Central memory CD8-positive, alpha-beta T cell (primary cell): ENCODE measurements at places on chromosomes 2 and 18.

GRCh38 chr2:214649440-214650205, 159.9 kb downstream of the BARD1 start:
- H3K36me3 ChIP-seq = no peaks in the 10 kb centered on the region
- peaks cover 17% of the 10 kb centered on the region for H3K27me3 ChIP-seq
- no peak overlapping the region for H3K27ac ChIP-seq
- H3K4me1 ChIP-seq = no peaks in the 10 kb centered on the region
- no peak for DNase-seq
- no peak overlapping the region for H3K4me3 ChIP-seq

DNA sequence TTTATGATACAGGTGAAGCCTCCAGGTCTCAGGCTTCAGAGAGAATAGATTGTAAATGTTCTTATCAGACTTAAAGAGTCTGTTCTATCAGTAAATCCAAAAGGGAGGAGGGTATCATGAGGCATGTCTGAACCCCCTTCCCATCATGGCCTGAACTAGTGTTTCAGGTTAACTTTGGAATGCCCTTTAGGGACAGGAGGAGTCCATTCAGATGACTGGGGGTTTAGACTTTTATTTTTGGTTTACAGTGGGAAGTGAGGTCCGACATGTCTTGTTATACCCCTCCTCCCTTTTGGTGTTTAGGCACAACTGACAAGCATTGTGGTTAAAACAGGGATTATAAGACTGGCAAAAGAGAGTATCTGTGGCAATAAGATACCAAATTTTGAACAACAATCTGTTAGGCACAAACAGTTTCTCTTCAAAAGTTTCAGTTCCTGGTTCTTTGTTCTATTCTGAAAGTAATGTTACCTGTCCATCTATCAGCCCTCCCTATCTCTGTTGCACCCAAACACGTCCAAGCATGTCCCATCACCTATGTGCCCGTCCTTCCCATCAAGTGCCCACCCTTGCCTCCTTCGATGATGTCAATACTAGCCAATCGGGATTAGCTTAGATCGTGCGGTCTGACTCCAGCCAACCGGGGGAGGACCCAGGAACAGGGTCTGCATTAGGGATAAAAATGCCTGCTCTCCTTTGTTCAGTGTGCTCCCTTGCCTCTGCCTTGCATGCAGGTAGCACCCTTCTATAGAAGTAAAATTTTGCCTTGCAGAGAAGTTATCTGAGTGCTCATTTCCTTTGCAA, 16.4 kb downstream of the TCF23 start:
- no peak for DNase-seq
- no peaks in the 10 kb centered on the region for H3K4me1 ChIP-seq
- H3K4me3 ChIP-seq = no peak overlapping the region
- no peaks in the 10 kb centered on the region for H3K27me3 ChIP-seq
- peaks cover 1% of the 10 kb centered on the region for H3K36me3 ChIP-seq
- H3K27ac ChIP-seq = no peak overlapping the region

DNA sequence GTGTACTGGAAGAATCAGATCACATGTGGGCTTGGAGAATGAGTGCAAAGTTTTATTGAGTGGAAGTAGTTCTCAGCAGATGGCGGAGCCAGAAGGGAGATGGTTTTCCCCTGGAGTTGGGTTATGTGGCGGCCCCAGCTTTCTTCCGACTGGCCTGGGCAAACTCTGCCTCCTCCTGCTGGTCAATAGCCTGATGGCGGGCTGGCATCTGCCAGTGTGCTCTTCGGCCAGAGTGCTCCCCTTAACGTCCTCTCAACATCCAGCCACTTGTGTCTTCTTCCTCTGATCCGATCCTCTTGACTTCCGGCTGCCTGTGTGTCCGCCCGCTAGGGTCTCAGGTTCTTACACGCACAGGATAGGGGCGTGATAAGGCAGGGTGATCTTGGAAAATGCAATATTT, 741.3 kb downstream of the RNF144A start:
- H3K27me3 ChIP-seq = no peaks in the 10 kb centered on the region
- H3K4me3 ChIP-seq = no peak overlapping the region
- DNase-seq = no peak
- no peaks in the 10 kb centered on the region for H3K36me3 ChIP-seq

DNA sequence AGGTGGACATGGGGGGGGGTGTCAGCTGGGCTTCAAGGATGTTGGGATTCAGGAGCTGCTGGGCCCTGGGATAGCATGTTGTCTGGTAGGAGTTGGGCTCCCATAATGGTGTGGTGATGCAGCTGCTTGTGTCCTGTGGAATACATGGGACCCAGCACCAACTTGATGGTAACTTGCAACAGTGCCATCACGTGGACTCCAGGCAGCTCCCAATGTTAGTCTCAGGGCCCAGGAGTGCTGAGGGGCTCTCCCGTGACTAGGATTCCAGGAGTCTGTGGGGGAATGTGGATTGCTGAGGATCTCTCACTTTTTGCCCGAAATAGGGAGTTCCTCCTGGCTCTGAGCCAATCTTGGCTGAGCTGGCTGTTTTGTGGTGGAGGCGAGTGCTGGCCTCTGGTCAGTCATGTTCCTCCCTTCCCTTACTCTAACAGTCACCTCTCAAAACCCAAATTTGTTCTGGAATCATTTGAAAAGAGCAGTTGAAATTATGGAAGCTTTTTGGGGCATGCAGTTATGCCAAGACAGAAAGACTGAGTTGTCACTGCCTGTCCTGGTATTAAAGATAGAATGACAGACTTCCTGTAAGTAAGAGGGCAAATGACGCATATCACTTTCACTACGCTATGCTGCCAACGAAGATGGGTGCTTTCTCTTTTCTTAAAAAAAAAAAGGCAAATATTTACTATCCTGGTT, 607.1 kb downstream of the ADCYAP1 start:
- no peaks in the 10 kb centered on the region for H3K4me1 ChIP-seq
- H3K27ac ChIP-seq = no peak overlapping the region
- no peaks in the 10 kb centered on the region for H3K27me3 ChIP-seq
- no peak for DNase-seq
- H3K4me3 ChIP-seq = no peak overlapping the region

DNA sequence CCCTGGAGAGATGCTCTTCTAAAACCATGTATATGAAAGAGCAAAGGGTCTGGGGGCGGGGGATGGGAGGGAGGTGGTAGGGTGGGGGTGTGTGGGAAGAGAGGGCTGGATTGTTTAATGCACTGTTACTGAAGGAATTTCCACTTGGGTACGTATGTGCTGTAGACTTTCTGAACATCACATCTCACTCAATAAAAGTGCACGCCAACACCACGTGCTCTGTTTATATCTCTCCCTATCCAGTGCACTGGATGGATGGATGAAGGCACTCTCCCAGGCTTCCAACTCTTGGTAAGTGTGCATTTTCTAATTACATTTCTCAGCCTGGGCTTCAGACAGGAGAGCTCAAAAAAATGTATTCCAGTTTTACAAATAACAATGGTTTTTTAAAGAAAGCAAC, 184.3 kb upstream of the SIX2 start:
- no peak overlapping the region for H3K27ac ChIP-seq
- H3K4me1 ChIP-seq = no peaks in the 10 kb centered on the region
- DNase-seq = no peak

GRCh38 chr18:53534203-53534602, 690.3 kb downstream of the MBD2 start:
- no peak overlapping the region for H3K4me3 ChIP-seq
- H3K27me3 ChIP-seq = no peaks in the 10 kb centered on the region
- H3K36me3 ChIP-seq = no peaks in the 10 kb centered on the region
- no peak overlapping the region for H3K27ac ChIP-seq

GRCh38 chr2:57434441-57434840, 612.2 kb upstream of the VRK2 start:
- no peak overlapping the region for H3K4me3 ChIP-seq
- H3K27me3 ChIP-seq = no peaks in the 10 kb centered on the region

GRCh38 chr2:40428439-40428838, 23.5 kb downstream of the SLC8A1 start:
- no peak overlapping the region for H3K4me3 ChIP-seq
- H3K27ac ChIP-seq = no peak overlapping the region
- no peaks in the 10 kb centered on the region for H3K36me3 ChIP-seq
- H3K27me3 ChIP-seq = no peaks in the 10 kb centered on the region
- H3K4me1 ChIP-seq = no peaks in the 10 kb centered on the region
- no peak for DNase-seq

DNA sequence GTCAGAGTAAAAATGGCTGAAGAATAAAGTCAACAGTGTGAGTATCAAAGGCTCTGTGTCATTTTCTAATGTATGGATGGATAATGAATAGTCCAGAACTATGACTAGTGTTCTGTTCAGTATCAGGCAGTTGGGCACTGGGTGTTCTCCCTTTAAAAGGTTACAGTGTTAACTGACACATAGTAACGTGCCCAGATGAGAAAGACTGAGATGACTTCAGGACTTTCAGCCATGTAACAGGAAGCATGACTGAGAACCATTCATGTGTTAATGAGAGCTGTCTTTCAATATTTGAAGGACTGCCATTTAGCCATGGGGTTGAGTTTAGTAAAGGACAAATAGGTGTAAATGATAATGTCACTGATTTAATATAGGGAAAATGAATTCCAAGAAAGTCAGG, 187.1 kb downstream of the GULP1 start:
- H3K27me3 ChIP-seq = no peaks in the 10 kb centered on the region
- H3K36me3 ChIP-seq = no peaks in the 10 kb centered on the region
- no peak overlapping the region for H3K4me3 ChIP-seq
- no peak overlapping the region for H3K27ac ChIP-seq
- DNase-seq = no peak

- no peaks in the 10 kb centered on the region for H3K36me3 ChIP-seq
- no peak for DNase-seq
- no peak within 1 kb of the TSS for H3K4me3 ChIP-seq
- no peaks in the 10 kb centered on the region for H3K27me3 ChIP-seq
Measured at GRCh38 chr2:157257312-157258252, at the start of gene GALNT5. Gene GALNT5 (plus strand): TSS chr2:157257705. CDS start chr2:157258083, 378 bp downstream.

GRCh38 chr2:137357634-137358033, 592.3 kb downstream of the THSD7B start:
- no peak overlapping the region for H3K27ac ChIP-seq
- no peak for DNase-seq
- no peaks in the 10 kb centered on the region for H3K4me1 ChIP-seq
- H3K27me3 ChIP-seq = no peaks in the 10 kb centered on the region

- H3K4me1 ChIP-seq = no peaks in the 10 kb centered on the region
- H3K27me3 ChIP-seq = peaks cover 34% of the 10 kb centered on the region
- no peak overlapping the region for H3K4me3 ChIP-seq
- no peak overlapping the region for H3K27ac ChIP-seq
Measured at GRCh38 chr18:58098706-58099105, 54.7 kb downstream of the NEDD4L start.

- DNase-seq = no peak
- H3K36me3 ChIP-seq = no peaks in the 10 kb centered on the region
- peaks cover 28% of the 10 kb centered on the region for H3K27me3 ChIP-seq
Measured at GRCh38 chr2:60489289-60489688, 64.2 kb downstream of the BCL11A start.

DNA sequence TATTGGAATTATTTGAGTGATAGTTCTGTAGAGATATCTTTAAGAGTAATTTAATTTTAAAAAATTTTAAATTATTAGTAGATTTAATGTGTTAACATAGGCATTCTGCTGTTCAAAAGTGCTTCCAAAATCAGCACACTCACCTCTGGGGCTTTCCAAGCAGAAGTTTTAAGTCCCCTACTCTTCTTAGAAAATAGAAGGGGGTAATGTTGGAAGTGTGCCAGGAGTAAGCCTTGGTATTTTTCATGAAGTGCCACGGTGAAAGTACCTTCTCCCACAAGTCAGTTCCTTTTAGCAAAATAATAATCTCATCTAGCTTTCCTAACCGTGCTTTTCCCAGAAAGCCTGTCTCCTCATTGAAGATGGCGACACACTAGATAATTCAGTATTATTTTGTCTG, 3.9 kb upstream of the TNFRSF11A start:
- peaks cover 44% of the 10 kb centered on the region for H3K27me3 ChIP-seq
- H3K4me1 ChIP-seq = peaks cover 12% of the 10 kb centered on the region
- peaks cover 9% of the 10 kb centered on the region for H3K36me3 ChIP-seq
- H3K4me3 ChIP-seq = no peak overlapping the region
- DNase-seq = no peak
- H3K27ac ChIP-seq = no peak overlapping the region

GRCh38 chr18:43271593-43272432, 5.5 kb downstream of the SYT4 start:
- no peak for DNase-seq
- no peak overlapping the region for H3K4me3 ChIP-seq
- H3K36me3 ChIP-seq = no peaks in the 10 kb centered on the region
- H3K4me1 ChIP-seq = no peaks in the 10 kb centered on the region
- no peaks in the 10 kb centered on the region for H3K27me3 ChIP-seq
- no peak overlapping the region for H3K27ac ChIP-seq

GRCh38 chr2:185668710-185669109, 69.9 kb upstream of the FSIP2 start:
- no peak overlapping the region for H3K27ac ChIP-seq
- no peak for DNase-seq
- H3K27me3 ChIP-seq = no peaks in the 10 kb centered on the region
- no peaks in the 10 kb centered on the region for H3K4me1 ChIP-seq

DNA sequence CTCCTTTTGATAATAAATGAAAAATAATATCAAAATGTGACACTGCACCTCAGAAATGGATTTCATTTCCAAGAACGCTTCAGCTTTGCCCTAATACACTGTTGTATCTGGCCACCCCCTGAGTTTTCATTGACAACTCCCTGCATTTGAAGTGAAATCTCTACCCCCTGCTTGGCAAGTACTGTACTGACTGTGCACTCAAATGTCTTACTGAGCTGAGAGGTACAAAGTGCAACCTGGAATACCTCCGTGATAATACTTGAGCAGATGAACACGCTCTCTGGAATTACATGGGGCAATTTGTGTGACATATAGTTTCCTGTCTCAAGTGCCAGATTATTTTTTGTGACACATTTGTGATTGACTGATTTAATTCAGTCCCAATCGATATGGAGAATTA, 231.1 kb downstream of the LRP1B start:
- DNase-seq = no peak
- no peaks in the 10 kb centered on the region for H3K27me3 ChIP-seq
- H3K27ac ChIP-seq = no peak overlapping the region
- no peaks in the 10 kb centered on the region for H3K4me1 ChIP-seq

DNA sequence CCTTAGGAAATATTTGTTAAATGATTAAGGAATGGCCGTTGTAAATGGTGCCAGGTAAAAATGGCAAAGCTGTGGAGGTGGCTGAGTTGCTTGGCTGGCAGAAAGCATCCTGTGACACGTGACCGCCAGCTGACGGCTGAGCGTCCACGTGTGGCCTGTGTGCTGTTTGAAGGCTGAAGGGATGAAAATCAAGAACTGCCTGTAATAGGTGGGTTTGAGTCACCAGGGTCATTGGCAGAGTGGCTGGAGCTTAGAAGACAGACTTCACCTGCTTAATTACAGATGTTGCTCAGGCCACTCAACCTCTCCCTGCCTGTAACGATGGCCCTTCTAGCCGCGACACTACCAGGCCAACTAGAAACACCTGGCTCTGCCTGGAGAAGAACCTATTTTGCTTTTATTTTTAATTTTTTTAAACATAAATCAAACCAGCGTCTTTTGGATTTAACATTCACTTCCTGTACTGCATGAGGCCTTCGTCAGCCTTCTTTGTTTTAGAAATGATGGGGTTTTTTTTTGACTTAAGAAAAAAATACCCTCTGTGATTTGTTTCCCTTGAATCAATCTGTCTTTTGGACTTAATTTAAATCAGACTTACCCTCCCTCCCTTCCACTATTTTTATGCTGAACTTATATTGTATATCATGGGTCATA, 206.5 kb downstream of the PRKCE start:
- peaks cover 33% of the 10 kb centered on the region for H3K4me1 ChIP-seq
- H3K27ac ChIP-seq = no peak overlapping the region
- H3K4me3 ChIP-seq = no peak overlapping the region
- peaks cover 3% of the 10 kb centered on the region for H3K36me3 ChIP-seq

GRCh38 chr2:241314226-241315092, 1.0 kb downstream of the HDLBP start:
- H3K36me3 ChIP-seq = peaks cover 22% of the 10 kb centered on the region
- peaks cover 80% of the 10 kb centered on the region for H3K4me1 ChIP-seq
- no peaks in the 10 kb centered on the region for H3K27me3 ChIP-seq
- no peak for DNase-seq
- H3K27ac ChIP-seq = peak overlapping the region; percentile 98
